ENCODE measurements at places on chromosomes 16 and 17. TPM values are rescaled to one million over a fixed set of nuclear protein-coding genes. Genes with fewer than 3 reads are reported as not detected.

The CES3 gene
- total RNA-seq = 1.5 TPM

The CHTF8 gene
- total RNA-seq = 127 TPM

The FAM83G gene
- 36.1 TPM for total RNA-seq

The NXPH3 gene
- 0.37 TPM for total RNA-seq

Measured in A549 treated with RU486 at 1 μM for 4 hours (cell line).